ENCODE measurements at places on chromosomes 3 and 15.

GRCh38 chr3:120839120-120839519 lies 68.9 kb upstream of the STXBP5L start:
- DNase-seq, result no peak

DNA sequence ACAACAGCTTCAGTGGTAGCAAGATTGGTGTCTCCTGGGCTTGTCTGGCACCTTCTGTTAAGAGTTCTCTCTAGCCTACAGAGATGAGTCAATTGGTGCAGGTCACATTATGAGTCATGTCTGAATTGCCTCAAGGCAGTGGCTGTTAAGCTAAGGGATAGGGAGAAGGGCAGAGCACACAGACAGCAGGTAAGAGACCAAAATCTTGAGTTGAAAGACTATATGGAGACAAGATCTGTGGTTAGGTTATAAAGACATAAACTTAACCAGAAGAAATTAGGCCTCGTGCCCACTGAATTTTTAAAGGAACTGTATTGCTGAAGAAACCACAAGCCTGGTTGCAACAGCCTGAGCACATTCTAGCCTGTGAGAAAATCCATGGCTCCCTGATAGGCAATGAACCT lies 19.2 kb upstream of the KPNA1 start:
- no peak for DNase-seq

DNA sequence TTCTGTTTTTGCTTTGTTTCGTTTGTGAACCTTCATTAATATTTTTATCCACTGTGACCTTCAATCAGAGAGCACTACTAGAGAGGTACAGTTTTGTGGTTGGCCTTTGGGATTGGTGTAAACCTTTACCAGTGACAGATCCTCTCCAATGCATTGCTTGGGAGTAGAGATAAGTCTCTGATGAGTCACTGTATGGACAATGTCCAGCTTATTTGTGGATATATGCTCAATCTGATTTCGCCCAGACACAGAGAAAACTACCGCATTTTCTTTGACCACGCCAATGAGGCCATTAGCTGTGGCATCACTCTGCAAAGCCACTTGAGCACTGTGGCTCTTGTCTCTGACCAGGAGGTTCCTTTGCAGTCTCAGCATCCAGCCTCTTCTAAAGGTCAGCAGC lies 964.7 kb downstream of the TUSC7 start:
- no peak for DNase-seq

DNA sequence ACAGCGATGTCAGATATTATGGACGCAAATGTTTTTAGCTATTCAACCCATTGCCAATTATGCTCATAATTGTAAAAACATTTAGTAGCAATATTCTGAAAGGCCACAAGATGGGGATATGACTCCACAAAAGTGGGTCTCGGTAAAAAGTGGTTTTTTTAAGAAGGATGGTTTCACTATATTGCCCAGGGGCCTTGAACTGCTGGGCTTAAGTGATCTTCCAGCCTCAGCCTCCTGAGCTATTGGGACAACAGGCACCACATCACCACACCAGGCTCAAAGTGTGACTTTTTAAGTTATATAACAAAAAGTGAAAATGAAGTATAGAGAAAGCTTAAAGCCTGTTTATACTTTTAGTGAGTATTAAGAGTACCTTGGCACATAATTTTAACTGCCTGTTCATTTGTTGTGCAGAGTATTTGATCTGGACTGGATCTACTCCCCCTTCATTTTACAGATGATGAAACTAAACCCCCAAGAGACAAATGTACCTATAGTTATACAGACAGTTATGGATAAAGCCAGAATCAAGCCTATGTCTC lies 9.4 kb downstream of the NAA50 start:
- DNase-seq, result no peak

- no peak for DNase-seq
These were observed 3.7 kb upstream of the WDR82 start for GRCh38 chr3:52281981-52282801.

- no peak for DNase-seq
These were observed 30.5 kb upstream of the NOX5 start for GRCh38 chr15:68983961-68984481.

- DNase-seq, result no peak
These were observed 495.3 kb upstream of the AGTR1 start for GRCh38 chr3:148202386-148202785.

GRCh38 chr15:75063338-75063737 lies 39.9 kb downstream of the PPCDC start:
- no peak for DNase-seq

DNA sequence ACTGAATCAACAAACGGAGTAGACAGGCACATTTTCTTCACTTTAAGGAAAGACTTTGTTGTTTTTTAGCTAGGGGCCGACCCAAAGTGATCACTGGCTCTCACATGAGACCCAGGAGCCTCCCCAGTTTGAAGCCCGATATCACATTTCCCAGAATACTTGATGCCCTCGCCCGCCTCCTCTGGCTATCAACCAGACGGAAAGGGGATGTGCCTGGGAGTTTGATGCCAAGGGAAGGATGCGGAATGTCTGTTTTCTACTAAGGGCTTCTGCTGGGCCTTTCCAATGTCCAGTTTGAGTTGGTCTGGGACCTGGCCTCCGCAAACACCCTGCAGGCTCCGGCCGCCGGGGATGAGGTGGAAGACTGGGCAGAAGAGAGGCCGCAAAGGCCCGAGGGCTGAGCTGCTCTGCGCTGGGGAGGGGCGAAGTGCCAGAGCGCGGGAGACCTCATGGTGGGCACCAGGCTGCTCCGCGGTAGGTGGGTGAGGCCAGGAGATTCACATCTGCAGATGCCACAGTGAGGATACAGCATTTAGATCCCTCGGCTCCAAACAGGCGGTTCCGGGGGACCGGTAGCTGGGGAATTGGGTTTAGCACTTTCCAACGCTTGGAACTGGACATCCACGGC lies 491 bp upstream of the ZNF774 start:
- no peak for DNase-seq

DNA sequence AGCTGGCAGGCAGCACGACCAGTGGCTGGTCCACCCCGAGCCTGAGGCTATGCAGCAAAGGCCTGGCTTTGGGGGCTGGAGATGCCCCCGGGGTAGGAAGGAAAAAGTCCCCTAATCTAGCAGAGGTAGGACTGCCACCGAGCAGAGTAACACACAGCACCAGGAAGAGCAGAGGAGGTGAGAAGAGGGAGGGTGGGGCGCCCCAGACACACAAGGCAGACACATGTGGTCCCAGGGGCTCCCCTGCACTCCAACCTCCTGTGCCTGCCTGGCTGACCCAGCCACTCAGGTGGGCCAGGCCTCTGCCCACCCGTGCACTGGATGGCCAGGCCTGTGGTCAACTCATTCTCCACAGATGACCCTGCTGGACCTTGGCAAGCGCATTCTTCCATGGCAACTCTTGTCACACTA lies 112.4 kb downstream of the ADCY5 start:
- no peak for DNase-seq

DNA sequence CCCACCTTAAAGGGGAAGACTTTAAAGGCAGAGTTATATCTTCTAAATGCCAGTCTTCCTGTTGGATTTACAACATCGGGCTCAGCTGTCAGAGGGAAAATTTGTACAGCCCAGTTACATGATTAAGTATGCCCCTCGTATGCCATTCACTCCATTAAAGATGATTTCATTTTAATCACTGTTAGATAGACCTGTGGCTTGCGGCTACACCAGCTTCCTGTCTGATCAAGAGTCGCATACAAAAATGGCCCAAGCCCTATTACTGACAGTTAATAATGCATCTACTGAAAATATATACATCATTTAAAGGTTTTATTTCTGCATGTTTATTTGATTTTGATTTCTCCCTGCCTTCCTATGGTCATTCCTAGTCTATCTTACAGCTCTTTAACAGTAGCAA lies 7.1 kb downstream of the EIF4E3 start:
- no peak for DNase-seq

GRCh38 chr3:50442945-50443579 lies 60.4 kb downstream of the CACNA2D2 start:
- DNase-seq, result no peak

DNA sequence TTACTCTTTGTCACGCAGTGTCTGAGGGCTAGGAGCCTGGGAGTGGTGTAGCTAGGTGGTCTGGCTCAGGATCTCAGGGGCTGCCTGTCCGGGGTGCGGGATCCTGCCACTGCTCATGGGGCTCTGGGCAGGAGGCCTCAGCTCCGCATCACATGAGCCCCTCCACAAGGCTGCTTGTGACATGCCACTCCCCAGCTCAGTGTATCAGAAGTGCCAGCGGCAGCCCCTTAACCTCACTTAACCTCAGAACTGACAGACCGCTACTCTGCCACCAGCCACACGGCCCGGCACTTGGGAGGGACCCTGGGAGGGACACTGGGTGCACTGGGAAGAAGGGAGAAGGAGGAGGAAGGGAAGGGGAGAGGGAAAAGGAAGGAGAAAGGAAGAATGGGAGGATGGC lies 87.9 kb downstream of the FBLN2 start:
- DNase-seq, result no peak

DNA sequence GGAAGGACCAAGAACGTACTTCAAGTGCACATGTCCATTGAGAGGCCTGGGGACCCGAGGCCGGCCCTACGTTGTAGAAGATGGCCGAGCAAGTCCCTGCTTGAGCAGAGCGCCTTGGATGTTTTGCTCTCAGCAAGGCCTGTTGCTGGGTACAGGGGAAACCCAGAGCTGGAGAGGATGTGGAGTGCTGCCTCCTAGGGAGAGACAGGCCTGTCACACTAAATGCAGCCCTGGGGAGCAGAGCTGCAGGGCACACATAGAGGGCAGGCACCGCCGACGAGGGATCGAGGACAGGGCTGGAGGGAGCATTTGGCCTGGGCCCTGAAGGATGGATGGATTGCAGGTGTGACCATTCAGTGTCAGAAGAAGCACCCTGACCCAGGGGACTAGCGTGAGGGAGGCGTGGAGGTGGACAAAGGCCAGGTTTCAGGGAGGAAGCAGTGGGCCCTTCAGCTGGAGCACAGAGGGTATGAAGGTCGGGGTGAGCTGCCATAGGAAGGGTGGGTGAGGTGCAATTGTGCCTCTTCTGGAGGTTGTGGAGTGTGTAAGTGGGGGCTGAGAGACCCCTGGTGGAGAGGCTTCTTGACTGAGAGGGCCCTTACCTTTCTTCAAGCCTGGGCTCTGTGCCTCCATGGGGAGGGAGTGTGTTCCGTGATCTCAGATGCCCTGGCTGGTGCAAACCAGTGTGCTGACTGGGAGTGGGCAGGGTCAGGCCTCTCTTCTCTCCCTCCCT lies 142.4 kb downstream of the CHDH start:
- DNase-seq, result no peak

GRCh38 chr15:68843425-68844311 lies 23.0 kb upstream of the ANP32A start:
- DNase-seq, result no peak

DNA sequence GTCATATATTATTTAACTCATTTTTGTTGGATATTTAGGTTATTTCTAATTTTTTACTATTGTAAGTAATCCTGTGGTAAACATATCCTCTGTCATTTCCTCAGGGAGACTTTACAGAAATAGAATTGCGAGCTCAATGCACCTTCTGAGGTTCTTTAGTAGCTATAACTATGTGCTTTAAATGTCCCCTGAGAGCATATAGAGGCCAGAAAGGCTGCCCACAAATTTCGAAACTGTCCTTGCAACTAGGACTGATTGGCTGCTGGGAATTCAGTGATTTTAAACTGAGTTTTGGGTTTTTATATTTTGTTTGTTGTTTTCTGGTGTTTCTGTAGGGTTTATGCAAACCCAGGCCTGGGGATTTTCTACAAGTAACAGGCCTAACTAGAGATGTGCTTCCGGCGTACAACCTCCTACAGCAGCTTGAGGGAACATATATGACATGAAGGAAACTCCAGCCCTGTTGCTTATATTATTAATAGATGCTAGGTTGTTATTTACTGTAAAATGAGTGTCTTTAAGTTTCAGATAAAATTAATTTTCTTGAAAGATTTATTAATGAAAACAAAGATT lies 29.1 kb upstream of the P4HTM start:
- no peak for DNase-seq

- DNase-seq, result no peak
These were observed 82.1 kb downstream of the CGNL1 start for GRCh38 chr15:57458356-57458781.

DNA sequence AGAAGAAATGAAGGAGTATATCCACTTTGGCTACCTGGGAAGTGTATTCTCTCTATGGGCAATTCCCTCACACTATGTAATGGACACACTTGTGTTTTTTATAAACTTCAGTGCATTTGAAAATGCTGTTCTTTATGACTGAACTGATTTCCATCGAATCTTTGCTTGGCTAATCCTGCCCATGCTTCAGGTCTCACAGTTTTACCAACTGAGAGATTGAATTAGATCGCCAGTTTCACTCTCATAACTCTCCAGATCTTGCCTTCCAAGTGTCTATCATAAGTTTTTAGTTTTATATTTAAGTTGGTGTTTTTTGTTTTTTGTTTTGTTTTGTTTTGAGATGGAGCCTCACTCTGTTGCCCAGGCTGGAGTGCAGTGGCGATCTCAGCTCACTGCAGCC lies 73.5 kb upstream of the MBNL1 start:
- no peak for DNase-seq

DNA sequence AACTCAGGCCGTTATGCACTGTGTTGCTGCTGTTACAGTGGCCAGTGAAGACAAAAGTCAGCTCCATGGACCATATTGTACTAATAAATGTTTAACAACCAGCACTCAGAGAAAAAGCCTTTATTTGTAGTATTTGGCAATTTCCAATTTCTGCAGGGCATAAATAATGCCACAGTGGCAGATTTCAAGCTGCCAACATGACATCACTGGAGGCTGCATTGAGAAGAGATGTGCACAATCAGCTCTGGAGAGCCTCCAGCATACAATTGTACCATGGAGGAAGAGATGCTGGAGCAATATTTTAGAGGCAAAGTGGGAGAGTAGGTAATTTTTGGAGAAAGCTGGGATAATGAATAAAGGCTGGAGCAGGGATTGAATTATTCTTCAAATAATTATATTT lies 9.7 kb upstream of the ALCAM start:
- no peak for DNase-seq

DNA sequence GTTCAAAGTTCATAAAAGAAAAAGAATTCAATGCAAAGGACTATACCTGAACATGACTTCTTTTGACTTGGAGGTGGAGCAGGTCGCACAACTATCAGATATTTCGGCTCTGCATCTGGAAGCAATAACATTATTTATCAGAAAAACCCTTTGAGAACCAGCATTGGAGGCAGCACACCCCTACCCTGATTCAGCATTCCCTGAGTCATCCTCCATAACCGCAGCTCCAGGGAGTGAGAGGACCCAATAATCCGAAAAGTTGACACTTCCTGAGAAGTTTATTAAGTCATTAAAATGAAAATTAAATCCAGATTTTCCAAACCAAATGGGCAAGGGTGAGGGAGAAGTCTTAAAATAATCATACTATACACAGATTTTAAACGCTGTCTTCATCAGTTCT lies 90.6 kb downstream of the ABI3BP start:
- no peak for DNase-seq

Measured in stimulated activated CD8-positive, alpha-beta memory T cell treated with anti-CD3 and anti-CD28 coated beads, Interleukin-15, amount 100 ng/mL, for 1 hour (primary cell).